ENCODE measurements at places on chromosomes 3 and 15.

DNA sequence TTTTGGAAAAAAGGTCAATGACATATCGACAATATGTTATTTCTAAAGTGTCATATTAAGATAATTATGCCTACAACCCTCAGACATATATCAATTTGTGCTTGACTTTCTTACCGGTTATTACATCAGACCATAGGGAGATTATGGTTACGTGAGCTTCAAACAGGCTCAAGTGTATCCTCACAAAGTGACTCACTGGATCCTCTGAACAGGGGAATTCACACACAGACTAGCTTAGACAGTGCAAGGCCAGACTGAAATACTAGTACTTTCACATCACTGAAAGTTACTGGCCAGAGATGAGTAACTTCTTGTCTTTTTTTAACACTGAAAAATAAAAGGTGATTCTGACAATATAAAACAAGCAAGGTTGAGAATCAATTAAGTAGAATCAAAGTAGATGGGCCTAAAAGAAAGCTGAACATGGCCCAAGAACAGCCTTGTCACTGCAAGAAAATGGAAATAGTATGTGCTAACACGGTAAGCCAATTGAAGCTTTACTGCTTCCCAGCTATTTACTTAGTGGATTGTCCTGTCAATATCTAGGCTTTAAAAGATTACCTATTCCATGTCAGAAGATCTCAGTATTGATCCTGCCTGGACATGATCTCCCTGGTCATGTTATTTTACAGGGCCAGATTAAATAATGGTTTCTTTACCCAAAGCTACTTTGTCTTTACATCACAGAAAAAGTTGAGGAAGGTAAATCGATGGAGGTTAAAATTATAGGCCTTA lies 848.6 kb downstream of the ROBO1 start:
- no peak for DNase-seq

DNA sequence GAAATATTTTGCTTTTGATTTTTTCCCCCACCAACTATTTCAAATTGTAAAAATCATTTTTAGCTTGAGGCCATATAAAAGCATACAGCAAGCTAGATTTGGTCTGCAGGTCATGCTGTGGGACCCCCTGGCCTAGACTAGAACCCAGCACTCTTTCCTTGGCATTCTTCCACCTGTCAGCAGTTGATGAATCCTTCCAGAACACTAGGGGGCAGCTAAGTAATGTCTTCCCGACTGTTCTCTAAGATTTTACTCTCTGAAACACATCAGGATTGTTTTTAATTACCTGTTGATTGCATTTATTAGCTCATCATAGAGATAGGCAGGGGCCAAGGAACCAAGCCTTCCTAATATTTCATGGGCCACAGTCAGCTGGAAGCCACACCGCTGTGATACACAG lies 174.5 kb downstream of the CACNA1D start:
- no peak for DNase-seq

GRCh38 chr15:63987796-63988378 lies 58.4 kb downstream of the DAPK2 start:
- DNase-seq: no peak

DNA sequence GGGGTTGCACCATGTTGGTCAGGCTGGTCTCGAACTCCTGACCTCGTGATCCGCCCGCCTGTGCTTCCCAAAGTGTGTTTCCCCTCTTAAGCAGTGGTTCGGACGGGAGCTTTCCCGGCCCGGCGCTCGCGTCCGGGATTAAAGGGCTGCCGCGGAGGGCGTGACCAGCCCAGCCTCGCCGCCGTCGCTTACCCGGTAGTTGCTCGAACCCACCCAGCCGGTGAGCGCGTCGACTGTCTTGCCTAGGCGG lies 513 bp downstream of the CLASP2 start:
- DNase-seq: peak; percentile 15

GRCh38 chr3:66933233-66933632 lies 64.9 kb upstream of the KBTBD8 start:
- DNase-seq: no peak

DNA sequence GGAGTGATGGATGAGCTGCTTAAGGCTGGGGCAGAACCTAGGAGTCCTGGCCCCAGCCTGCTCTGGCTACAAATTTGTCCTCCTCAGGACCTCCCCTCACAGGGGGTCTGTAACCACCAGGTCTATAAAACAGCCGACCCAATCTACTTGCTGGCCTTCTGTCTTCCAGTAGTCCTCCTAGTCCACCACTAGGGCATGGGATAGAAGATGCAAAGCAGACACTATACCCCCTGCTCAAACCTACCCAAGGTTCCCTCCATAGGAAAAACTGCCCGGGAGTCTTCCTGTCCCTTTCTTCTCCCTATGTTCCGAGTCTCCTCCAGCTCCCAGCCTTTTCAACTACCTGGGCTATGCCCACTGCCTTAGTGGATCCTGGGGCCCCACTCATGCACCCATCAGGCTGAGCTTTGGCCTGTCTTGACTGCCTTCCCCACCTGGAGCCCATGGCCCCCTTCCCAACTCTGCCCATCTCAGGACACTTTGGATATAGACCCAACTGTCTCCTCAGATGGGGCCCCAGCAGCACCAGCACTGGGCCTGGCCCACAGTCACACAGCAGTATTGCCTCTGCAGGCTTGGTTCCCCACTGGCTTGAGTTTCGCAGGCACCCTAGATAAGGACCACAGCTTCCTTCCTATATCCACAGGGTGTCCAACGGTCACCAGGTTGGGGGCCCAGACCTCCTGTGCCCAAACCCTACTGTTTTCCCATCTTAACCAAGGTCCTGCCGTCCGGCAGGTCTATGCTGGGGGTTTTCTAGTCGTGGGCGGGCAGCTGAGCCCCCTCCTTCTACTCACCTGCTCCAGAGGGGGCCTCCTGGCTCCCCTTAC lies 1.1 kb downstream of the HYAL3 start:
- no peak for DNase-seq

DNA sequence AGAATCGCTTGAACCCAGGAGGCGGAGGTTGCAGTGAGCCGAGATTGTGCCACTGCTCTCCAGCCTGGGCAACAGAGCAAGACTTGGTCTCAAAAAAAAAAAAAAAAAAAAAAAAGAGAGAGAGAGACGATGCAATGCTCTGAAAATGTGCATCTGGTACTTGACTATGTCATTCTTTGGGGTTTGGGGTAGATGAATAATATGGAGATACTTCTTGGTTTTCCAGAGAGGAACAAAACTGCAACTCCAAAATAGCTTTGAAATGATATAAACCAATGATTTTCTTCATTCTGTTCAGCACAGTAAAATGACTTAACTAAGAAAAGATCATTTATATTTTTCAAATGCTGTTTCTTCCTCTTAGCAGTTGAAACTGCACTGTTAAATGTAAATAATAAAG lies 158.9 kb downstream of the ISL2 start:
- DNase-seq: no peak

- no peak for DNase-seq
Observed at GRCh38 chr15:92005154-92005553, 151.6 kb downstream of the SLCO3A1 start.

GRCh38 chr15:67967871-67968431 lies 86.2 kb upstream of the PIAS1 start:
- no peak for DNase-seq

GRCh38 chr3:123110282-123110975 lies 43.6 kb downstream of the PDIA5 start:
- no peak for DNase-seq

DNA sequence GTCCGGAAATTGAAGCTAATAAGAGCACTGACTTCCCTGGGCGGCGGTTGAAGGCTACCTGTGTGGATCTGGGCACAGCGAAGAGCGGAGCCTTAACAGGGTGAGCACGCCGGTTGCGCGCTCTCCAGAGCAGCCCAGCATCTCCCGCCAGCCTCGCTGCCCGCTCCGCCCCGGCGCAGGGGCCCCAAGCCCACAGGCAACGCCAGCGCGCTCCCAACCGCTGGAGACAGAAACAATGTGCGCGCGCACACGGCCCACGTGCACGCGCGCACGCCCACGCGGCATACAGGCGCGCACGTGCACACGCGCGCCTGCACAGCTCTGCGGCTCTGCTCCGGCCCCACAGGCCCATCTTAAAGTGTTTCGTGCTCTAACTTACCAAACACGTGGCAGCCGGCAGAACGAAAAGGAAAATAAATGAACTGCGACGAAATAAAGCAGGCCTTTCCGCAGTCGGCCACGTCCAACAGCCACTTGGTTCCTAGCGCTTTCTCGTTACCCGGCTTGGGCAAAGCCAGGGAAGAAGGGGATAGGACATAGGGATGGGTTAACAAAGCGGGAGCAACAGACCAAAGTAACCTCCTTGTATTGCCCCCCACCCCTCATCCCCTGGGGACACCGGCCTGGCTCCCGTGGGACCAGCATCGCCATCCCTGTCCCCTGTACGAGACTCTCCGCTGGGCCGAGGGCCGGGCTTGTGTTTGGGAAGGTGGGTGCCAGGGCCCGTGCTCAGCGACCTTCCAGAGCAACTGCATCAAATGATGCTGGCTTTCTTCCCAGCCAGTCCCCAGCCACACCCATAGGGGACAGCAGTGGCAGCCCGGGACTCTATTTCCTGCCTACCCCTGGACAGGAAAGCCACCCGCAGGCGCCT lies 203.7 kb downstream of the ABHD5 start:
- no peak for DNase-seq

DNA sequence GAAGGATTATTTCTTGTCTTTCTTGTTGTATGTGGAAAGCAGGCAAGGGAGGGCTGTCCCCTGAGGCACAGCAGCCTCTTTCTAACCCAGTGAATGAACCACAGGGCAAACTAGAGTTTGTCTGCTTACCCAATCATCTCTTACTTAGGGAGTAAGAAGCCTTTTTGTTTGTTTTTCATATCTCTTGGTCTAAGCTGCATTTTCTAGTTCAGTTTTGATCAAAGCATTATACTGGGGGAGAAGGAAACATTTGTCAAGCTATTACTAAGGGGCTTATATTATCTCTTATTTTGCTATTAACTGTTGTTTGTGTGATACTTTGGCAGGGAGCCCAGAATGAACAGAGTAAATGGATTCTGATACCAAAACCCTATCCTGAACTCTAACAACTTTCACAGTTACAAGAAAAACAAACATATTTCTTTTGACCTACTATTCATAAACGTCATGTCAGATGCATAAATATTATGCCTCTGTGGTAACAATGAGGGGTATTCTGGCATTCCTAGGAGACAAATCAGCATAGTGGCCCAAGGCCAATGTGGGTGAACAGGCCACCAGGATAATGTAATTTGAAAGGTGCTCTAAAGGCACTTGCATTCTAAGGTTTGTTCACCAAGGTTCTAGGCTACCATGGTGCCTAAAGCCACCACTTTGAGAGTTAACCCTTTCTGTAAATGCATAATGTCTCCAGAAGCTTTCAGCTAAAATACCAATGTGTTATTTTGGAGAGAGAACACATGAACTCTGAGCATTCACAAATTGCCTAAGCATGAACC lies 271.6 kb upstream of the ZPLD1 start:
- no peak for DNase-seq

DNA sequence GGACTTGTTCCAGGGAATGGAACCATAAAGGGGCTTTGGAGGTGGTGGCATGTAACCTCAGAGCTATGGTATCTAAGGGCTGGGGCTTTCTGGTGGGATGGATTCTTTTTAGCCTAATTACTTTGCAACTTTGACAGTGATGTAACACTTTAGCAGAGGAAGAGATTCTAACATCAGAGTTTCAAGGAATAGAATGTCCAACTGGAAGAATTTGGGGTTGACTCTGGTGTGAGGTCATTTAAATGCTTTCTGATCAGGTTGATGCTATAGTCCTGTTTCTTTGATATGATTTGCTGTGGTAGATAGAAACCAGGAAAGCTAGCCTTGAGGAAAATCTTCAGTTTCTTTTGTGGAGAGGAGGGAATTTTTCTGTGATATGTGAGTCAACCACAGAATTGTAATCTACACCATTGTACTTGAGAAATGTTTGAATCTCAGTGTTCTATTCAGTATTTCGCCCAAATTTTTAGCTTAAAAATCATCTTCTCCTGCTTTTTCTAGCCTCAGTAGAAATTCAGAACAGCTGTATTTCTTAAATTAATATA lies 40.0 kb downstream of the ATP2C1 start:
- no peak for DNase-seq

DNA sequence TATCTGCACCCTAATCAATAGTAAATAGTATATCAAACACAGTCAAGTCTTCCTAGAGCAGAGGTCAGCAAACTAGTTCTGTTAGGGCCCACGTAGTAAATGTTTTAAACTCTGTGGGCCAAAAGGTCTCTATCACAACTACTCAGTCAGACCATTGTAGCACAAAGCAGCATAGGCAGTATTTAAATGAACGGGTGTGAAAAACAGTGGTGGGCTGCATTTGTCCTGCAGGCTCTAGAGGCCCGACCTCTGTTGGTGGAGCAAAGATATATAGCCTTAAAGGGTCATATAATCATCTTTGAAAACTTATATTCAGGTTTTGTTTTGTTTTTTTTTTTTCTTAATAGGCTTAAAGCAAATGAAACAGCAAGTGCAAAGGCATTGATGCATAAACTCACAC lies 326.4 kb upstream of the TRIM42 start:
- DNase-seq: no peak

GRCh38 chr3:24355806-24356205 lies 138.8 kb downstream of the THRB start:
- DNase-seq: no peak

All from activated naive CD4-positive, alpha-beta T cell (primary cell).